NCI-H2171 (cell line): ENCODE measurements at places on chromosomes 7 and 10.

DNA sequence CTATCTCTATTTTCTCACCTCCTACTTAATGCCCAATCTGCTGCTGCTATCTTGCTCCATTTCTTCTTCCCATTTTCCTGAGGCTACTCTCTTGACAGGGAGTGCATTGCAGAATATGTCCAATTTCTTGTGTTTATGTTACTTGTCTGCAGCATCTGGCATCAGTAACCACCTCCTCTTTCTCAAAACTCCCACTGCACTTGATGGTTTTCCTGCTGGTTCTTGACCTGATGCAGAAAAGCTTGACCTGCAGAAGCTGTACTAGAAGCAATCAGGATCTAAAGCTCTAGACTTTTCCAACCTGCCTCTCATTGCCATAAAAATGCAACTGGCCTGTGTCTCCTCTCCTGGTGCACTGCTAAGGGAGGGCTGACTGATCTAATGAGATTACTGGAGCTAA is 287.8 kb downstream of the ZEB1 start:
- no peak for DNase-seq

DNA sequence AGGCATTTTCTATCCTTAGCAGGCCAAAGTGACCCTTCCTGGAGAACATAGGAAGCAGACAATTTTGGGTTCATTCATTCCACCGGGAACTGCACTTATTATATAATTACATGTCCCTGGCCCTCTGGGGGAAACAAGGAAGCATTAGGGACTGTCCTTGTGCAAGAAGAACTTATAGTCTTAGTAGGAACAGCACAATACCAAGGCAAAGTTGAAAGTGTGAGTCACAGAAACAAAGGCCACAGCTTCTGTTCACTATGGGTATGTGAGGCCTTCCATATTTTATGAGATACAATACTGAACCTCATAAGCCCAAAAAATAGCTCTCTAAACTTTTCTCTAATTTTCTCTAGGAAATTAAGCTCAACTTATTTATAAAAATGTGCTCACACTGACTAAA is 18.4 kb upstream of the AKR1B10 start:
- no peak for DNase-seq

- no peak for DNase-seq
Observed at GRCh38 chr10:2981361-2981801, 86.0 kb upstream of the PFKP start.

DNA sequence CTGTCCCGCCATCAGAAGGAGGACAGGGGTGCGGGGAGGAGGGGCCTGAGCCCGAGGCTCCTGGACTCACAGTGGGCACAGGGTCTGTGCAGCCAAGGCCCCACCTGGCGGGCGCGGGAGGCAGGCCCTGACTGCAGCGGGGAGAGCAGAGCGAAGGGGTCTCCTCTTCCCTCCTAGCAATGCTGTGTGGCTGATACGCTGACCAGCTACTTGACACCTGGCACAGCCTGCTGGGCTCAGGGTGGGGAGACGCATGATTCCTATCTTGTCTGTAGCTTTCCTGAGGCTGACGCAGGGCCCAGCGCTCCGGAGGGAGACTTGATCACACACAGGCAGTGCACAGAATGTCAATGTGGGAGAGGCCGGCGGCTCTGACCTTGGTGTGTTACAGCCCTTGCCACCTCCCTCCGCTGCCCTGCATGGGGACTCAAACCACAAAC is 174.9 kb downstream of the ELFN1 start:
- no peak for DNase-seq
